ENCODE measurements at places on chromosomes 5 and 9. TPM values are rescaled to one million over a fixed set of nuclear protein-coding genes. Genes with fewer than 3 reads are reported as not detected.

The RAB24 gene
- 28.8 TPM for total RNA-seq

The TMC1 gene
- not detected for total RNA-seq

The DMGDH gene
- 0.93 TPM for total RNA-seq

The SLC34A1 gene
- total RNA-seq = not detected

The NIPAL4 gene
- total RNA-seq = 0.26 TPM

The DAB2 gene
- total RNA-seq = 109 TPM

The MOCS2 gene
- total RNA-seq = 33.6 TPM

The ANKDD1B gene
- 1.1 TPM for total RNA-seq

The IL4 gene
- total RNA-seq = not detected

The ANXA2R gene
- total RNA-seq = 10.6 TPM

The SH3GL2 gene
- total RNA-seq = not detected

The TMEM174 gene
- total RNA-seq = not detected

The CD74 gene
- total RNA-seq = 3.2 TPM

The FCN2 gene
- not detected for total RNA-seq

The DOCK2 gene
- 0.23 TPM for total RNA-seq

The CDC23 gene
- 13.1 TPM for total RNA-seq

The MARCOL gene
- not detected for total RNA-seq

The RFK gene
- total RNA-seq = 16.6 TPM

The GARIN3 gene
- total RNA-seq = not detected

The MEIKIN gene
- total RNA-seq = not detected

The LCN1 gene
- not detected for total RNA-seq

The PCDHA1 gene
- not detected for total RNA-seq

The NDST1 gene
- total RNA-seq = 110 TPM

The CCDC183 gene
- total RNA-seq = not detected

The OR1K1 gene
- not detected for total RNA-seq

The NRG2 gene
- 0.12 TPM for total RNA-seq

The SLC4A9 gene
- total RNA-seq = under 0.01 TPM

The PCDHB12 gene
- total RNA-seq = under 0.01 TPM

The PIP5KL1 gene
- total RNA-seq = 7.9 TPM

The IL7R gene
- 0.47 TPM for total RNA-seq

The ADAMTS12 gene
- 39.5 TPM for total RNA-seq

The C5orf52 gene
- total RNA-seq = not detected

The SLCO4C1 gene
- 0.58 TPM for total RNA-seq

The PLEKHG4B gene
- total RNA-seq = not detected

The ITK gene
- under 0.01 TPM for total RNA-seq

The LHX3 gene
- total RNA-seq = not detected

The TSSK1B gene
- not detected for total RNA-seq

The TMEM232 gene
- total RNA-seq = 1.1 TPM

All from pericardium fibroblast (primary cell).